ENCODE measurements at places on chromosomes 2 and 18. TPM values are rescaled to one million over a fixed set of nuclear protein-coding genes. Genes with fewer than 3 reads are reported as not detected.

Gene HK2
- total RNA-seq: 49.0 TPM

Gene CREG2
- total RNA-seq: 1.3 TPM

Gene PRKAG3
- not detected for total RNA-seq

Gene MYCN
- 2.1 TPM for total RNA-seq

Gene MEP1B
- total RNA-seq: not detected

Data from placental pericyte (primary cell).